Activated CD4-positive, alpha-beta memory T cell treated with anti-CD3 and anti-CD28 coated beads, Interleukin-2, amount 10 ng/mL, durations not matched to agents 7 days and 5 days (primary cell): ENCODE measurements at places on chromosomes 13 and 19.

- DNase-seq = no peak
Observed at GRCh38 chr13:28533125-28533436, 38.2 kb upstream of the FLT1 start.

GRCh38 chr19:1811942-1812425, at the start of gene ATP8B3:
Gene ATP8B3 (minus strand): TSS chr19:1812276. CDS start chr19:1811736, 540 bp downstream.
- DNase-seq = peak; percentile 90

DNA sequence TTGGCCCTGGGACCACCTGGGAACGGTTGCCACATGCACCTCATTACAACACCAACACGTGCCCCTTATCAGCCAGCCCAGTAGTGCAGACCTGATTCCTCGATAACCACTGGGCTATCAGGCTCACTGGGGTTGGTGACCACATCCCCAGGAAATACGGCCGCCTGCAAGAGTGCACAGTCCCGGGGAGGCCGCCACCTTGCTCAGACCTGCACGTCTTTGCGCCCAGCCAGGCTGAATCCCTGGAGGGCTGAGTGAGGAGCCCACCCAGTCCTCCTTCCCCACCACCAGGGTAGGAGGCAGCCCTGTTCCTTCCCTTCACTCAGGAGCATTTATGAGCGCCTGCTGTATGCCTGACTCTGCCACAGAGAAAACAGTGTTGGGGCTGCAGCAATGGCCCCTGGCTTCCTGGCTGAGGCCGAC, 67.8 kb downstream of the CEBPG start:
- peak; percentile 31 for DNase-seq

- no peak for DNase-seq
Observed at GRCh38 chr13:33205804-33206221, 79.7 kb downstream of the STARD13 start.

DNA sequence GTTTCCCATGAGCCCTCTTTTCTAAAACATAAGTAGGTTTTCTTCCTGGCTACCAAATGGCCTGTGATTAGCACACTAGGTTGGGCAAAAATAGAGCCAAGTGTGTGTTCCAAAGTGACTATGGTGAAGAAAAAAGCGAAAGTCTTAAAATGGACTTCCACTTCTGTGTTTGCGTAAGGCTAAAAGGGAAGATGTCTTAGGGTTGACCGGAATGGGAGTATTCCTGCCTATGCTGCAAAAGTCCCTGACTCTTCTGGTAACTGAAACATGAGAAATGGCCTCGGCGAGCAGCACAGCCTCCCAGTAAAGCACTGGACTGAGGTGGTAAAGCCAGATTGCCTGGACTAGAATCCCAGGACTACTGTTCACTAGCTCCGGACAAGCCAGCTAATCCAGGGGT, 2.4 kb upstream of the FPR1 start:
- DNase-seq = no peak

DNA sequence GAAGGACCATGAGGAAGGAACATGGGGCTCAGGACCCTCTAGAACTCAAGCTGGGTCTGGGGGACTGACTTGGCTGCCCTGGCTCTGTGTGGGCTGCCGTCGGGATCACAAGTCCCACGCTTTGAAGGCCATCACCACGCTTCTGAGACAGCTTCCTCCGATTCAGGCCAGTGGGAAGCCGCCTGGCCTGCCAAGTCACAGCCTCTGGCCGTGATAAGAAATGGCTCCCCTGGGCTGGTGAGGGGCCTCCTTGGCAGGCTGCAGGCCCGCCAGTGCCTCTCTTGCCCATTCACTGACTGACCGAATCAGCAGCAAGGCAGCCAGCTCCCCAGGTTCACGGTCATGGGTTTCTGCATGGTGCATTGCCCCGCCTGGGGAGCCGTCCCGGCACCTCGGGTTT, 48.8 kb downstream of the COMP start:
- DNase-seq = no peak

GRCh38 chr13:95535243-95535642, 17.3 kb upstream of the CLDN10 start:
- no peak for DNase-seq

DNA sequence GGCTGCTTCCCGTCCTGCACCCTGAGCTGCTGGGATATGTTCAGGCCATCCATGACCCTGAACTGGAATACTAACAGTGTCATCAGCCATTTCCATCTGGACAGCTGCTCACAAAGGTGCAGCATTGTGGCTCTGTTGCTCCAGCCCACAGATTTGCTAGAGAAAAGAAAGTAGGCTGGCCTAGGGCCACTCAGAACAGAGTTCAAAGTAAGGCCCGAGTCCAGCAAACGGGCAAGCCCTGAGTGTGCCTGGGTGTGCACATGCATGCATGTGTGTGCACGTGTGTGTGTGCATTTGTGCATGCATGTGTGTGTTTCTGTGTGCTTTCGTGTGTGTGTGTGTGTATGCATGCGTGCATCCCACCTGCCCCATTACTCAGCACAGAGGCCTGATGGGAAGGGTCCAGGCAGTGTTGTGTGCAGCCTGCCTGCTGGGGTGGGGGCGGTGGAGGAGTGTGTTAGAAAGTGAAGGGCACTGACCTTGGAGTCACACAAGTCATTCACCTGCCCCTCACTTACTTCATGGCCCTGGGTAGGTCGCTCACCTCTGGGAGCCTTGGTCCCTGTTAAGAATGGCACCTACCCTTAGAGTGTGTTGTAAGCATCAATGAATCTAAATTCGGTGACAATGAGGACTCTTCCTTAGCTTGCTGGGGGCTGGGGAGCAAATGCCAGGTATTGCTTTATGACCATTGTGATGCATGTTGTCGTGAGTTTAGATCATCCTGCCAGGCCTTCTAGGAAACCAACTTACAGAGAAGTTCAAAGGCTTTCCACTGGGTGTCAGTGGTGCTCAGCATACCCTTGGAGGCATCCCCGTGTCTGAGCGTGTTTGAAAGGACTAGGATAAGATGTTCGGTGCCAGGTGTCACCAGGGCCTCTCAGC, 53.2 kb downstream of the GPR12 start:
- peak; percentile 35 for DNase-seq

GRCh38 chr19:44719262-44719701, 20.3 kb downstream of the CEACAM16 start:
- no peak for DNase-seq
